ENCODE measurements at places on chromosomes 3 and 15.

DNA sequence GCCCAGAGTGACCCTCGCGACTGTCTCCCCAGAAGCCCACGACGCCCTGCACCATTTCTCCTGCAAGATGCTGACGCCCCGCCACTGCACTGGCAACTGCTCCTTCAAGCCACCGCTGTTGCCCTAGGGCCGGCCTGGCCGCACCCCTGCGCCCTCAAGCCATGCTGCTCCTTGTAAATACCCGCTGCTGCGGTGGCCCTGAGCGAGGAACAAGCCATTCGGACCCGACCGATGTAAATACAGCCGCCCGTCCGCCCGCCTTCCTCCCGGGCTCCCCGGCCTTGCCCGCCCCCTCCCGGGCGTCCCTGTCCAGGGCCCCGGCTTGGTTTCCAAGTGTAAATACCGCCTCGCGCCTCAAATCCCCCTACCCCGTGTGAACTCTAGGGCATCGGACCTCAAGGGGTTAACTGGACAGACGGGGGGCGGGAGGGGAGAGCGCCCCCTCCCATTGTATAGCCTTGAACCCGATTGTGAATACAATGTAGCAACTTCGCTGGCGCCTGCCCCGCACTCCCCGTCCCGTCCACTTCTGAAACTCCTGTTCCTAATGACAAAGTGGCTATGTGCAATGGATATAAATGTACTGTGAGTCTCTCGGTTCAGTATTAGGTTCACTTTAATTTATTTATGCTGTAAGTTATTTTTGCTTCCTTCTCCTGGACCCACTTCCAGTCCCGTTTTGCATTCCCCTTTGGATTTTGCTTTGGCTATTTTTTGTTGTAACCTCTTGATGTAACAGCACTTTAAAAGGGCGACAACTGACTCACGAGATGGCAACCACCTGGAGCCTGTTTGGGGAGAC lies 5.9 kb downstream of the RNU6-1 start:
- DNase-seq: no peak

GRCh38 chr15:63264688-63265293 lies 12.6 kb upstream of the APH1B start:
- DNase-seq: no peak

- no peak for DNase-seq
Observed at GRCh38 chr15:98875309-98875708, 132.3 kb downstream of the PGPEP1L start.

- DNase-seq: no peak
Observed at GRCh38 chr3:135085652-135086436, 290.8 kb downstream of the EPHB1 start.

GRCh38 chr3:124928333-124929202 lies 6.0 kb downstream of the MUC13 start:
- DNase-seq: no peak

DNA sequence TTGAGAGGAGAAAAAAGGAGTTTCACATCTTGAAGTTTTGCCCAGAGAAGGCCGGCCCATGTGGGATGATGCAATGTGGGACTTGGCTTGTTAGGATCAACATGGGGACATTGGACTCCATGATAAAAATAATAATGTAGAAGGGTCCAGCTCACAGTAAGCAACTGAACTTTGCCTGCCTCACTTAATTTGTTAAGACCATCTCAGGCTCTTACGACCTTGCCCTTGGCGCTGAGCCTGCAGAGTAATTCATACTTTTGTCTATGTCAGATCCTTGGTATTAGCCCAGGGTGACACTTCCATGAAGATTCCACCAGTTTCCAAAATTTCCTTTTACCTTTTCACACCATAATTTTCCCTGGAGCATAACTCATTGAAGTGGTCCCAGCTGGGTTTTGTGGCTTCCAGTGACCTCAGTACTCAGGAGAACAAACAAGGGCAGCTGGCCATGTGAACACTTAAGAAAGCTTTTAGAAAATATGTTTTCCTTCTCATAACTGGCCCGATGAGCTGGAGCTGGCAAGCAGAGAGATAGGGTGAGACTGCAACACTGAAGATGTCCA lies 315.4 kb upstream of the RASGRP1 start:
- DNase-seq: no peak

DNA sequence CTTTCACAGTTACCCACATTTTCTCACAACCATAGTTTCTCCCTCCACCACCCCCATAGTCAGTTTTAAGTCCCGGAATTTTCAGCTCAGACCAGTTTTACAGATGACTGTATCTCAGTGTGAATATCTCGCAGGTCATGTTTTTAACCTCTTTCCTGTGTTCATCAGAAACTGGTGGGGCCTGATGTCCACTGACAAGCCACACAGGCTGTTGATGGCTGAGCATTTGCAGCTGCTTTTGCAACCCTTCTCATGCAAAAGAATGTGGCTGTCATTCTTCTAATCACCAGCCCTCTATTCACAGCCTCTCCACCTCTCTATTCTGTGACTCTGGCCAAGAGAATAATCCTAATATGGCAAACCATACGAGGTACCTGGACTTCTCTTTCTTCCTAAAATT lies 8.5 kb downstream of the GYG1 start:
- DNase-seq: no peak

DNA sequence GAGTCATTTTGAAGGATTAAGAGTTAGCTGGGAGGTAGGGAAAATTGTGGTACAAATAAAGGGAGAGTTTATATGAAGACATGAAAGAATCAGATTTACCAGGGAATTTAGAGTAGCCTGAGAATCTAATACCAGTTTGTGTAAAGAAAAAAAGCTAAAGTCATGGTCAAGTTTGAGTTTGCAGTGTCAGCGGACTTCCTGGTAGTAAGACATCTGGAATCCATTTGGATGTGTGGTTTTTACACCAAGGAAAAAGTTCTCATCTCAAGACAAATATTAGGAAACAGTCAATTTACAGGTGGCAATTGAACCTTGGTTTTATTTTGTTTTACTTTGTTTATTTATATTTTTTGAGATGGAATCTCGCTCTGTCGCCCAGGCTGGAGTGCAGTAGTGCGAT lies 1.5 kb upstream of the P2RY12 start:
- no peak for DNase-seq

DNA sequence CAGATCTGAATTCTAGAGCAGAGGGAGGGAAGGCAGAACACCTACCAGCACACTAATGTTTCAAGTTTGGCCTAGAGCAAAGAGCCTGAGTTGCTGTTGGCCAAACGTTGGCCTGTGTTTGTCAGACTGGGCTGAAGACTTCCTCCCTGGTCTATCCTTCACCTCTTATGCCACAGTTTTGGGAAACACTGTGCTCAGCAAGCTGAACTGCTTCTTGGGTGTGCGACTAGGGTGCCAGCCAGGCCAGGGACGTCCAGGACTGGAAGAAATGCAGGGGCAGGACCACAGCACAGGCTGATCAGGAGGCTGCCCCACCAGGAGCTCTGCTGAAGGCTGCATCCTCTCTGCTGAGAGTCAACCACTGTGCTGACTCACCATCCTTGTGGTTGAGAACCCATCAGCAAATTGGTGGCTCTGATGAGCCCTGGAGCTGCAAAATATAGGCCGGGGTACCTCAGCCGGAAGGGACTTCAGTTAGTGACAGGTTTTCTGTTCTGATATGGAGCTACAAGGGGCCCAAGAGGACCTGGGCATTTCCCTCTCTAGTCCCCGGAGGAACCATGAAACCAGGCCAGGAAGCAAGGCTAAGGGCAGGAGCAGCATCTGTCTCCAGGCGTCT lies 131.6 kb upstream of the RASGRP1 start:
- DNase-seq: no peak

DNA sequence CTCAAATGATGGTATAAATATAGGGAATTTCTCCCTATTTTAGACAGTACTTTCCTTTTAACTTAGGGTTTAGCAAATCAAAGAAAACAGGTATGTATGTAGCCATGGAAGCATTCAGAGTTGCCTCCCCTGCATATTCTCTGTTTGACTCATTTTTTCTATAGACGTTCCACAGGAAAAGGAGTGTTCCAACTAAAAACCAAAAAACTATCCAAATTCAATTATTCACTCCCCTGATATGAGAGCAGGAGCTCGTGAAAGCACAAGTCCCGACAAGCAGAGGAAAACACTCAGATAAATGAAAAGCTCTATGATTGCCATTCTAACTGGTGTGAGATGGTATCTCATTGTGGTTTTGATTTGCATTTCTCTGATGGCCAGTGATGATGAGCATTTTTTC lies 119.5 kb downstream of the FRMD5 start:
- no peak for DNase-seq

DNA sequence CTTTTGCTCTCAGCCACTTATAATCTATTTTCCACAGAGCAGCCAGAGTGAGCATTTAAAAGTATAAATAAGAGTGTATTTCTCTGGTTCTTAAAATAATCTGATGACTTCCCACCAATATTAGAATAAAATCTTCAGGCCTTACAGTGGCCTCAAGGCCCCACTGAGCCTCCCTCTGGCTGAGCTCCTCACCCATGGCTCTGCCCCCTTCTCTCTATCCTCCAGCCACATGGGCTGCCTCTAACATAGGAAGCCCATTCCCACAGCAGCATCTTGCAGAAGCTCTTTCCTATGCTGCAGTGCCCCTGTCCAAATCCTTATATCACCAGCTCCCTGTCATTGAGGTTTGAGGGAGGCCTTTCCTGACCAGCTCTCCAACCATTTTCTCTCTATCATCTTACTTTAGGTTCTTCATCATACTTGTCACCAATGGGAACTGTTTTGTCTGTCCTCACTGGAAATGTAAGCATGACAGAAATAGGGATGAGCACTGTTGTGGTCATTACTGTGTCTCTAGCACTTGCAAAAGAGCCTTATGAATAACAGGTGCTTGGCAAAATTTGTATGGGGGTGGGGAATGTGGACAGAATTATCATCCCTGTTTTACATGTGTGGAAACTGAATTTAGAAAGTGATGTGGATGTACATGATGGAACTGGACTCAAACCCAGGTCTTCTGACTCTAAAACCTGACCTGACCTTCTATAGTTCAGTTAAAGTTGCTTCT lies 250.6 kb downstream of the NR1D2 start:
- DNase-seq: no peak

DNA sequence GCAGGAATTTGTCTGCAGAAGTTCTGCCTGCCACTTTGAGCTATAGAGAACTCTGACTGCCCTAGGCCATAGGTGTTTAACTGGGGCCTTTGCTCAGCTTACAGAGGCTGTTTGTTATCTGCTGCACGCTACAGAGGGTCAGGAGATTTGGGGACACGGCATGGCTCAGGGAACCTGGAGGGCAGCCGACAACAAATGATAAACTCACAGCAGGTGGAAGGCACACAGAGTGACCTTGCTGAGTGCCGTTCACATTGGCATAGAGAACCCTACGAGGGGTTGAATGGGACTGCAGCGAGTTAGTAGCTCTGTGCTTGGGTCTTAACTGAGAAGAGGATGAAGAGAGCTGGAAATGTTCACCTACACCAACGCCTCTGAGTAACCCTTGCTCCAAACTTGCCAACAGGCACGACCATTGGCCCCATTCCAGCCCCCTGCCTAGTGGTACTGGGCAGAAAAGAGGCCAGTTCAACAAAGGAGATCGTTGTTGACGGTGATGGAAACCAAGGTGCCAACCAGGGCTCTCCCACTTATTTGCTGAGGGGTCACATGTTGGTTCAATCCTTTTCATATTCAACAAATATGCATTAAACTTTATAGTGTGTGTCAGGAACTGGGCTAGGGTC lies 301.1 kb downstream of the NTRK3 start:
- no peak for DNase-seq

DNA sequence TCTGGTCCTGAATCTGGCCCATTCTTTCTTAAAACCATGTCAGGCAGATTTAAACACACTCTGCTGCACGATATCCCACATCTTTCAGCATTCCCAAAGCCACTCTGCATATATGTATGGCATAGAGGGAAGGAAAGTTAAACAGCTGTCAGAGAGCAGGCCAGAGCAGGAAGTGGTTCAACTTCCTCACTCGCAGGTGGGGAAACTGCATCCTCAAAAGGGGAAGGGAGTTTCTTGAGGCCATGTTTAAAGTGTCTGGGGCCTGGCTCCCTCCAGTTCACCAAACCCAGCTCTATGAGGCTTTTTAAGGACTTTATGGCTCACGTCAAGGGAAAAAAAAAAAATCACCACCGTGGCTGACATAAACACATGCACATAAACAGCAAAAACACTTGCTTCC lies 123.1 kb downstream of the OPA1 start:
- DNase-seq: no peak

DNA sequence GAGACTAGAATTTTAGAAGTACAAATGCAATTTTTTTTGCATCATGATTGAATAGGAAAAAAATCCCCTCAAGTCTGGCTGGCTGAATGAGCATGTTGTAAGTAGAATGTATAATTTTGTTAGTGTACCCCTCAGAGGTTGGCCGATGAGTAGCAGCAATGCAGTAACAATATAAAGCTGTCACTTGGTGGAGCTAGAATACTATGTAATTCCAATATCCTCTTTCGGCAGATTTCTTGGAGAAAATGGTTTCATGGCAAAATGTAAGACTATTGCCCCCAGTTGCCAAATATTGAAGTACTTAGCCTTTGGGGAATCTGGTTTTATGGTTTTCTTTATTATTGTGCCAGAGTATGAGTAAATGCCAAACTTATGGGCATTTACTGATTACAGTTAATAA lies 39.8 kb upstream of the SGO1 start:
- no peak for DNase-seq

DNA sequence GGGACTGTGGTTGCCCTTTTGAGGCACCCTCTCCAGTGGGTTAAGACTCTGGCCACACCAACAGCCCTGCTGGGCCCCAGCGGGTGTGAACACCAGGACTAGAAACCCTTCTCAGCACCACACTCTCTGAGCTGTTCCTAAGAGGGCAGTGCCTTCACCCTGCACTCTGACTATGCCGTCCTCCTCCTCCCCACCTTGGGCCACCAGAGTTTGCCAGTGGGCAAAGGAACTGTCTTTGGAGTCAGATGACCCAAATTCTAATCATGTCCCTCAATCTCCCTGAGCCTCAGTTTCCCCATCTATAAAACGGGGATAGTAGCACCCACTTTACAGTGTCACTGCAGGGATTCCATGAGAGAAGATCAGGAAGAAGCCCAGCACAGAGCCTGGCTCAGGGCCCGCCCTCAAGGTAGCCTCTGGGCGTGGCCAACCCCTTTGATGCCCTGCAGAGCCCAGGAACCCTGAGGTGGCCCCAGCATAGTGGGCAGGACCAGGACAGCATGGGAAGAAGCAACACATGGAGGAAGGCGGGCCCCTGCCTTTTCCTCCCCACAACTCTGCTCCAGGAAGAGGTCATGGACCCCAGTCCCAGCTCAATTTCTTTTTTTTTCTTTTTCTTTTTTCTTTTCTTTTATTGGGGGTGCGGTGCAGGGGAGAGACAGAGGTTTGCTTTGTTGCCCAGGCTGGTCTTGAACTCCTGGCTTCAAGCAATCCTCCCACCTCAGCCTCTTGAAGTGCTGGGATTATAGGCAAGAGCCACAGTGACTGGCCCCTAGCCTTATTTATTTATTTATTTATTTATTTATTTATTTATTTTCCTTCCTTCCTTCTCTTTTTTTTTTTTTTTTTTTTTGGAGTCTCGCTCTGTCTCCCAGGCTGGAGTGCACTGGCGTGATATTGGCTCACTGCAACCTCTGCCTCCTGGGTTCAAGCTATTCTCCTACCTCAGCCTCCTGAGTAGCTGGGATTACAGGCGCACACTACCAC lies 115.7 kb upstream of the LINGO1 start:
- DNase-seq: no peak

- DNase-seq: no peak
Observed at GRCh38 chr3:124774327-124774718, 44.1 kb downstream of the UMPS start.

- no peak for DNase-seq
Observed at GRCh38 chr15:67914028-67914427, 74.2 kb upstream of the RNU6-1 start.

Data from NCI-H1436 treated with DMSO at 0.1 percent for 48 hours (cell line).